Left ventricle myocardium superior (tissue), 1 donor: ENCODE measurements at places on chromosomes 13 and 19.

DNA sequence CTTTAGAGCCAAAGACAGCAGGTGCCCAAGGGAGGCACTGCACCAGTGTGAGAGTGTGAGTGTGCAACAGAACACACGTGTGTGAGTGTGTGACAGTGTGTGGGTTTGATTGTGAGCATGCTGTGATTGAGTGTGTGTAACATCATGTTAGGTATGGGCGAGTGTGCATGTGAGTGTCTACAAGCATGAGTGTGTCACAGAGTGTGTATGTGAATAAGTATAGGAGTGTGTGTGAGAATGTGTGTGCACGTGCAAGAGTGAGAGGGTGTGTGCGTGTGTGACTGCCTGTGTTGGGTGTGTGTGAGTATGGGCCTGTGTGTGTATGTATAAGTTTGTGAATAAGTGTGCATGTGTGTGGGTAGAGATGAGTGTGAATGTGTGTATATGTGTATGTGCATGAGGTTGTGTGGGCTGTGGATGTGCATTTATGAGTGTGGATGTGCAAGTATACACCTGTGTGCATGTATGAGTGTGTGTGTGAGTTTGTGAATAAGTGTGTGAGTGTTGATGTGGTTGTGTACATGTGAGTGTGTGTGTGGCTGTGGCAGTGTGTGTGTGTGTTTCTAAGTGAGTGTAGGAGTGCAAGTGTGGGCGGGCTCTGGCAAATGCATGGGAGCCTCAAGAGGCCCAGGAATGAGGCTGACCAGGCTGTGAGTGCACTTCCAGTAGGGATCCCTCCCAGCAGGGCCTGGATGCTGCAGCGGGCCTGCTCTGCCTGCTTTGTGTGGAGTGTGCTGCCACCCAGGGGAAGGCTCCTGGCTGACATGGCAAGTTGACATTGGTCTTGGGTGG, 198.4 kb downstream of the COL4A1 start:
- peak; percentile 88 for DNase-seq

DNA sequence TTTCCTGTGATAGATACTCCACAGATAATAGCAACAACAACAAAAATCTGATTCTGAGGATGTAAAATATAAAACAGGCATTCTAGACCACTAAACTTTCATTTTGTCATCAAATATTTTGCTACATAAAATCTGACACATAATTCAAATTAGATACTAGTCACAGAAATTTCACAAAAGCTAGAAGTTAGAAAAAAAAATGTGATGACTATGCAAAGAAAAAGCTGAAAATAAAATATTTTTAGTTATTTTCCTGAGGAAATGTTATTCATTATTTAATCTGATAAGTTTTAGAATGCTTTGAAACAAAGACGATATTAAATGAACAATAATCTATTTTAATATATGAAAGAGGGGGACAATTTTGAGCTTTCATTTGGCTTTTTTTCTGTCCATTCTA, 357.2 kb downstream of the SLITRK6 start:
- no peak for DNase-seq

GRCh38 chr19:18868380-18869022, 27.5 kb downstream of the CERS1 start:
- no peak for DNase-seq

- no peak for DNase-seq
Measured at GRCh38 chr19:13082192-13083007, 20.3 kb downstream of the LYL1 start.

GRCh38 chr19:19493841-19494546, 21.4 kb downstream of the TSSK6 start:
- no peak for DNase-seq
